ENCODE measurements at places on chromosomes 12 and 14. TPM values are rescaled to one million over a fixed set of nuclear protein-coding genes. Genes with fewer than 3 reads are reported as not detected.

Gene NCAPD2
- 18.8 TPM for polyA plus RNA-seq

Gene ANKRD33
- 0.02 TPM for polyA plus RNA-seq

Gene ITGA7
- polyA plus RNA-seq, result 18.7 TPM

DNA sequence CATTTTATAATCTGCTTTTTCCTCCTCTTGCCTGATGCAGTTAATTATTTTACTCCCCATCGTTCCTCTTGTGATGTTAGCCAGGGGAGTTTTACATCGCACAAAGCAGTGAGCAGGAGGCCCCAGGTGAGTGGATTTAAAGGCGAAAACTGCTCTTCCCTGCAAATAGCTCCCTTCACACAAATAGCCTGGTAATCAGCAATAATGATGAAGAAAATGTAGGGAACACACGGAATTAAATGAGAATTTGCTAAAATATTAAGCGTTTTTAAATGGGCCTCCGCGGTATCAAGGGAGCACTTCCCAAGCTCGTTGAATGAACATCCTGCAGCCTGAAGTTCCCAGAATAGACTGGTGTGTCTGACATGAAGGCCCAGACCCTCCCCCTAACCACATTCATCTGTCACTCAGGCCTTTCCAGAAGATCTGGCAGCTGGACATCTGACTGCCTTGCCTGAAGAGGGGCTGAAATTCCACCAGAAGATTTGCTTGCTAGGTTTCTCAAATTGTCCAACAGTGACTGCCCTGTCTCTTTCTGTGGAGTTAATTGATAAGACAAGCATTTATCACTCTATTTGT, 127.2 kb downstream of the CCDC60 start:
- no peak for DNase-seq
- H3K4me1 ChIP-seq, result no peaks in the 10 kb centered on the region
- no peak overlapping the region for H3K4me3 ChIP-seq
